ENCODE measurements at places on chromosomes 11 and 22. TPM values are rescaled to one million over a fixed set of nuclear protein-coding genes. Genes with fewer than 3 reads are reported as not detected.

DNA sequence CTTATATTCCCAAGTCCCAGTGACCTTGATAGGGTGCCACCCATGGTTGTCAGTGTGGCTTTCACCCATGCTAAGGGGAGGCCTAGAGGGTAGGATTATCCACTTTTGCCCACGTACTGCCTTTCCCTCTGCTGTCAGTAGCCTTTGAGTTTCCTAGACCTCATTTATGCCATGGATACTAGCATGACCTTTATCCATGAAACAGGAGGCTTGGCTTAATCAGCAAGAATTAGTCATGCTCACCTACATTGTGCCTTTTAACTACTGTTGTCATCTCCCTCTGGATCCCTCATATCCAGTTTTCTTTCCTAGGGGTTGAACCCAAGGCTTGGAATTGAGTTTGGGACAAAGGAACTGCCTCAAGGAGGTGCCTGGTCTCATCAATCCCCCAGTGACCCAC lies 716.7 kb downstream of the NTM start:
- no peaks in the 10 kb centered on the region for H3K27me3 ChIP-seq
- no peak overlapping the region for H3K4me3 ChIP-seq
- no peak for DNase-seq
- no peak overlapping the region for H3K27ac ChIP-seq
- no peaks in the 10 kb centered on the region for H3K4me1 ChIP-seq

GRCh38 chr11:91624021-91624420 lies 600.6 kb upstream of the FAT3 start:
- H3K27ac ChIP-seq: no peak overlapping the region
- no peaks in the 10 kb centered on the region for H3K36me3 ChIP-seq
- H3K4me3 ChIP-seq: no peak overlapping the region
- H3K27me3 ChIP-seq: no peaks in the 10 kb centered on the region
- H3K4me1 ChIP-seq: no peaks in the 10 kb centered on the region

DNA sequence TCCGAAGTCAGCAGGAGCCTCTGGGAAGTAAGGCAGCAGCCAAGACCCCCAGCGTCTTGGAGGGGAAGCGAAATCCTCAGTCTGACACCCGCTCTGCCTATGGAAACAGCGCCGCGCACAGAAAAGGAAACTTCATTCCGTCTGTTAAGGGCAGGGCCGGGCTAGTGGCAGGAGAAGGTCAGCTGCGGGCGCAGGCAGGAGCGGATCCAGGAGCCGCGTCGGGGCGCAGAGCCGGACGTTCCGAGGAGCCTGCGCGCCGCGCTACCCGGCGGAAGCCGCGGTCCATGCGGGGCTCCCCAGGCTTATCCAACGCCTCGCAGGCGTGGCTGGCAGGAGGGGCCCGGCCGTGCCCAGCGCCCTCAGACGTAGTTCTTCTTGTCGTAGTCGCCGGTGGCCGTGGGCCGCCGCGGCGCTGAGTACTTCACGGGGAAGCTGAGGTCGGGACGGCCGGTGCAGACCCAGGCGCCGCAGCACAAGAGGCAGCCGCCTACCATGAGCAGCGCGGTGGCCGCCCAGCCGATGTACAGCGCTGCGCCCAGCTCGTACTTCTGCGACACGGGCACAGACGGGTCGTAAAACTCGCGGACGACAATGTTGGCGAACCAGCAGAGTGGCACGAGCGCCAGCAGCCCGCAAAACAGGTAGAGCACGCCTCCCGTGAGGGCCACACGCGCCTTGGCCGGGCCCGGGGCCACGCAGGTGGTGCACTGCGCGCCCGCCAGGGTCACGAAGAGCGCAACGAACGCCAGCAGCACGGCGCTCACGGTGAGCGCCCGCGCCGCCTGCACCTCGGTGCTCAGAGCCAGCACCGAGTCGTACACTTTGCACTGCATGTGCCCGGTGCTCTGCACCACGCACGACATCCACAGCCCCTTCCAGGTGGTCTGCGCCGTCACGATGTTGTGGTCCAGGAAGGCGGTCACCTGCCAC lies 705 bp downstream of the CLDN5 start:
- no peaks in the 10 kb centered on the region for H3K36me3 ChIP-seq
- peaks cover 60% of the 10 kb centered on the region for H3K27me3 ChIP-seq
- H3K4me1 ChIP-seq: peaks cover 17% of the 10 kb centered on the region
- H3K27ac ChIP-seq: peak overlapping the region; percentile 42
- H3K4me3 ChIP-seq: peak overlapping the region; percentile 12

- peak overlapping the region; percentile 27 for H3K27ac ChIP-seq
- H3K4me1 ChIP-seq: no peaks in the 10 kb centered on the region
- DNase-seq: no peak
These were observed 259.2 kb upstream of the SORL1-AS1 start for GRCh38 chr11:121711939-121712338.

Gene SPECC1L
- 25.0 TPM for polyA plus RNA-seq

GRCh38 chr11:134555510-134555909 lies 143.5 kb upstream of the B3GAT1 start:
- no peaks in the 10 kb centered on the region for H3K4me1 ChIP-seq
- H3K27ac ChIP-seq: no peak overlapping the region
- no peak overlapping the region for H3K4me3 ChIP-seq
- no peaks in the 10 kb centered on the region for H3K36me3 ChIP-seq
- no peak for DNase-seq
- no peaks in the 10 kb centered on the region for H3K27me3 ChIP-seq

- no peaks in the 10 kb centered on the region for H3K27me3 ChIP-seq
- no peak overlapping the region for H3K4me3 ChIP-seq
- no peaks in the 10 kb centered on the region for H3K36me3 ChIP-seq
- DNase-seq: no peak
- no peaks in the 10 kb centered on the region for H3K4me1 ChIP-seq
- no peak overlapping the region for H3K27ac ChIP-seq
These were observed 393.5 kb downstream of the JRKL start for GRCh38 chr11:96783311-96783710.

Gene NCF4
- polyA plus RNA-seq: 28.0 TPM

Gene LRRC56
- 2.4 TPM for polyA plus RNA-seq

Gene NXPE2
- polyA plus RNA-seq: 1.8 TPM

Gene TNNI2
- 1.7 TPM for polyA plus RNA-seq

Gene GAL3ST3
- polyA plus RNA-seq: 0.04 TPM

DNA sequence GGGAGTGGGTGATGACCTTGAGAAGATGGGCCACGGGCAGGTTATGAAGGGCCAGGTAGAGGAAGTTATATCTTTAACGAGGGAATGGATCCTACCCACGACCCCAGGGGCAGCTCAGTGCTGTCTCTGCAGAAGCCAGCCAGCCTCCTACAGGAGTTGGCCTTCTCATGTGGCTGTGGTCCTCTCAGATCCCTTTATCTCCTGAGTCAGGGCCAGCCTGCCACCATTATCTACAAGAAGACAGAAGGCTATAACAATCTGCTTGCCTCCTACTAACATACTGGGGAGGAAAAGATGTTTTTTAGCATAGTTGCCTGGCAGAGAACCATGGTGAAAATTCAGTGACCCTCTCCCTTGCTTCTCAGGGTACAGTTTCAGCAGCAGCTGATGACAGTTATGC lies 7.0 kb upstream of the YWHAH start:
- H3K36me3 ChIP-seq: no peaks in the 10 kb centered on the region
- DNase-seq: no peak
- H3K27ac ChIP-seq: no peak overlapping the region
- no peak overlapping the region for H3K4me3 ChIP-seq
- no peaks in the 10 kb centered on the region for H3K4me1 ChIP-seq

- no peak overlapping the region for H3K27ac ChIP-seq
- H3K36me3 ChIP-seq: no peaks in the 10 kb centered on the region
- no peak overlapping the region for H3K4me3 ChIP-seq
- DNase-seq: no peak
- H3K4me1 ChIP-seq: no peaks in the 10 kb centered on the region
- no peaks in the 10 kb centered on the region for H3K27me3 ChIP-seq
These were observed 1718.4 kb downstream of the LRRC4C start for GRCh38 chr11:39741066-39741465.

DNA sequence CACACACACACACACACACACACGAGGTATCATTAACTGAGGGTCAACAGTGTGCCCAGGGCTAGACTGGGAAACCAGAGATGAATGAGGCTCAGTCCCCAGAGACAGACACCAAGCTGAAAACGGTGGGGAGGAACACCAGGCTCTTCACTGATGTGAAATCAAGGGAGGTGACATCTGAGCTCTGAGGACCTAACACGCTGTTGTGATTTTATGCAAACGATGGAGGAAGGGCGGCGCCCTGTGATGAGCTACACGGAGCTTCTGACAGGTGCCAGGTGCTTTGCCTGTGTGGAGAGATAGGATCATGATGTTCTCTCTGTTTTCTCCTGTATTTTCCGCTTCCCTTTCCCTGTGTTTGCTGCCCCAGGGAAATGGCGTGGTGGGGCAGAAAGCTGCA lies 6.5 kb upstream of the CYB5R3 start:
- H3K27me3 ChIP-seq: no peaks in the 10 kb centered on the region
- no peak overlapping the region for H3K4me3 ChIP-seq
- H3K4me1 ChIP-seq: no peaks in the 10 kb centered on the region
- no peak overlapping the region for H3K27ac ChIP-seq
- DNase-seq: no peak

Gene CBLIF
- not detected for polyA plus RNA-seq

DNA sequence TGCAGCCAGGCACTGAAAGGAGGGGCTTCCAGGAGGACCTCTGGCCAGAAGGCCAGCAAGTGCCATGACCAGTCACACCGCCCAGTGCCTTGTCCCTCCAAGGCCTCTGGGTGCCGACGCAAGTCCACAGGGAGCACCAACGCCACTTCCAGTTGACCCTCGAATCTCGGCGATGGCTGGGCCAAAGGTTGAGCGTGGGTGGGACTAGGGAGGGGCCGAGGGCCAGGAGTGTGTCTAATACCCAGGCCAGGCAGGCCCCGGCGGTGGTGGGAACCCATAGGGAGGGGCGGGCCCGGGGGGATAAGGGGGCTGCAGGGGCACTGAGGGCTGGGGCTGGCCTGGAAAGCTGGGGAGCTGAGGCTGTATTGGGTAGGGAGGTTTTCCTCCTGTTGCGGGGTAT lies 29.3 kb downstream of the CD5 start:
- H3K27ac ChIP-seq: no peak overlapping the region
- no peaks in the 10 kb centered on the region for H3K36me3 ChIP-seq
- no peak overlapping the region for H3K4me3 ChIP-seq
- peaks cover 12% of the 10 kb centered on the region for H3K4me1 ChIP-seq

Gene CD44
- 37.8 TPM for polyA plus RNA-seq

Gene CRYAB
- 99.7 TPM for polyA plus RNA-seq

- H3K4me1 ChIP-seq: peaks cover 23% of the 10 kb centered on the region
- DNase-seq: no peak
- H3K36me3 ChIP-seq: no peaks in the 10 kb centered on the region
- H3K27me3 ChIP-seq: no peaks in the 10 kb centered on the region
- no peak overlapping the region for H3K27ac ChIP-seq
- H3K4me3 ChIP-seq: no peak overlapping the region
These were observed 85.8 kb downstream of the RELT start for GRCh38 chr11:73461964-73462363.

DNA sequence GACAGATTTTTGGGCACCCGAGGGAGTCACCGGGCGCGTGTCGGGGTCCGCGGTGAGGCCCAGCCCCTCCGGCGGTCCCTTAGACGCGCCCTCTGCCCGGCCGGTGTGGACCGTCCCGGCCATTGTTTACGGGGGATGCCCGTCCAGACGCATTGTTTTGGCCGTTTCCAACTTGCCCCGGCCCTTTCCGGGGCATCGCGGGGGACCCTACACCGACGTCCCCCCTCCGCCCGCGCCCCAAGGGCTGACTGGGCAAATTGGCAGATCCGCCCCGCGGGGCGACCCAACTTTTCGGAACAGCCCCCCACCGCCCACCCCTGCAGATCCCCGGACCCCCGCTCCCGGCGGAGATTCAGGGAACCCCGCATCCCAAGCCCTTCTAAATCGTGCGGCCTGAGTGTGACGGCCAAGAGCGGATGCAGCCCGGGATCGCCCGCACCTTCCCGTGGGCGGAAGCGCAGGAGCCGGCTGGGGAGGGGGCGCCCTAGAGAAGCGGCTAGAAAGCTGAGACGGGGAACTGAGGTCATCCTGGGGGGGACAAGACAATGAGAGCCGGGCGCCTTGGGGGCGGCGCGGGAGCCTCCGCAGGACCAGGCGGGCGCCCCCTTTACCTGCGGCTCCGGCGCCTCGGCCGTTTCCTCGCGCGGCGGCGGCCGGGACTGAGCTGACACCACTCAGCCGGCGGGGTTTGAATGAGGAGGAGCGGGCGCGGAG lies 17.1 kb upstream of the CCT8L2 start:
- DNase-seq: no peak
- no peak overlapping the region for H3K4me3 ChIP-seq
- H3K36me3 ChIP-seq: no peaks in the 10 kb centered on the region
- no peak overlapping the region for H3K27ac ChIP-seq
- H3K27me3 ChIP-seq: peaks cover 36% of the 10 kb centered on the region

Gene NFAM1
- polyA plus RNA-seq: 1.2 TPM

DNA sequence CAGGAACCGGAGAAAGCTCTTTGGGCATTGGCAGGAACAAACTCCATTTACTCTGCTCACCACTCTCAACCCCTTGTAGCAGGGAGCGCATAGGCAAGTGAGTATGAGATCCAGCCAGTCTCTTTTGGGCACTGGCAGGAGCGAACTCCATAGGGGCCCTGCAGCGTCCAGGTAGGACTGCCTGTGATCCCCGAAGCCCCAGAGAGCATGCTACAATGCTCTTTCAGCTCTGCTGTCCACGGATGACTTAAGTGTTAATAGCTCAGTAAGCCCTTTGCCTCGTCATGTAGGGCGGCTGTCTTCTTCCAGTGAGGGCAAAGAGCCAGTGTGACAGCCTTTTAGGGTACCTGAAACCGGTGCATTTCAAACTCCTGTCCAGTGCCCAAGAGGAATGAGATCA lies 1525.6 kb upstream of the RAG2 start:
- no peaks in the 10 kb centered on the region for H3K36me3 ChIP-seq
- no peak overlapping the region for H3K4me3 ChIP-seq
- no peak for DNase-seq

- H3K27ac ChIP-seq: no peak overlapping the region
- no peaks in the 10 kb centered on the region for H3K4me1 ChIP-seq
- H3K4me3 ChIP-seq: no peak overlapping the region
- H3K27me3 ChIP-seq: no peaks in the 10 kb centered on the region
- no peaks in the 10 kb centered on the region for H3K36me3 ChIP-seq
These were observed 31.5 kb downstream of the EHF start for GRCh38 chr11:34652191-34652973.

DNA sequence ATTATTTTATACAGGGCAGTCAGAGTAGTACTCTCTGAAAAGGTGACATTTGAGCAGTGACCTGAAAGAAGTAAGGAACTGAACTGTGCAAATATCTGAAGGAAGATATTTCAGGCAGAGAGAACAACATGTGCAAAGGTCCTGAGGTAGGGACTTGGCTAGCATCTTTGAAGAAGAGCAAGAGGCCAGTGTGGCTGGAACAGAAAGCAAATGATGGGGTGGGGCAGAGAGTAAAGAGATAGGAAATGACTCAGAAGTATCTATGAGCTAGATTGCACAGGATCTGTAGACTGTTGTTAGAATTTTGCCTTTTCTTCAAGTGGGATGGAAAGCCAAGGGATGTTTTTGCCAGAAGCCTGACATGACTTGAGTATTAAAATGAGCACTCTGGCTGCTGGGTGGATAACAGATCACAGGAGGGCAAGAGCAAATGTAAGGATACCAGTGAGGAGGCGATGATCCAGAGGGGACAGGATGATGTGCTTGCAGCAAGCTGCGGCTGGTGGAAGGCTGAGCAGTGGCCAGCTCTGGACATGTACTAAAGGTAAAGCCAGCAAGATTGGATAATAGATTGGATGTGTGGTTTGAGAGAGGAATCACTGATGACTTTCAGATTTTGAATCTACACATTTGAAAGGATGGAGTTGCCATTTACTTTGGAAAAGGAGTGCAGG lies 33.2 kb upstream of the TTC12 start:
- H3K4me3 ChIP-seq: no peak overlapping the region
- no peaks in the 10 kb centered on the region for H3K36me3 ChIP-seq
- no peak overlapping the region for H3K27ac ChIP-seq
